CD4-positive, alpha-beta memory T cell (primary cell): ENCODE measurements at places on chromosomes 13 and 19.

DNA sequence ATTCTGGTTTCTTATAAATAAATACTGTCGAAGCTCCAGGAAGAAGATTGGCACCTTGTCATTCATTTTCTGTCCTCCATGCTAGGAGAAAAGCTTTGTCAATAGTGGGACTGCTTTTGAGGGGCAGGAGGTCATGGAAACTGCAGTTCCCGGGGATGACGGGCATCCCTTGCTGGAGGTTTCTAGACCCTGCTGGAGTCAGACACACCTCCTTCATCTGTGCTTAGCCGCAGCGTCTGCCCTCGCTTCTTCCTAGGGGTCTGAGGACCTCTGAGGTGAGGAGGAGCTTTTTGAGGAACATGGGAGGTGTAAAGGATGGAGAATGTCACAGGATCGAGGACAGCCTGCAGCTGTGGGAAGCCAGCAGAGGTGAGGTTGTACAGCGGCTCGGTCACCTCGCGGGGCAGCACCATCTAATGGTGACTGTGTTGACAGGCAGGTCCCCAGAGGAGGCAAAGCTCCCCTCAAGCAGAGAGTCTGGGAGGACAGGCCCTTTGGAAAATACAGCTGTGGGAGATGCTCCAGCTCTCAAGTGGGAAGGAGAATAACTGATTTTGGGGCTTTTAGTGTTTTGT lies 172.7 kb upstream of the RNF113B start:
- DNase-seq, result no peak

DNA sequence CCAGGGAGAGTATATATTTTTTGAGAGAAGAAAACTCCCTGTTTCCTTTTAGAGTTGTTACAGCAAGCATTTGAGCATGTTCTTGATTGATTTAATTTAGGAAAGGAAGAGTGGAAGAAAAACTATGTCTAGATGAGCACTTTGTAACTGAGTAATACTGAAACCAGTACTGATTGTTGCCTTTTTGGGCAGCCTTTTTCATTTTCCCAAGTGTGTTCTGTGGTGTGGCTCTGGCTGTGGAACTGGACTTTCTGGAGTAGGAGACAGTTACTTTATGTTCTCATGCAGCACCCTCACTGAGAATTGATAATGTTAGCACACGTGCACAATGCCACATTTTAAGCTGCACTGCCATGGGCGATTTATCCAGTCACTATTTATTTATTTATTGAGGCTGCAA lies 211.5 kb downstream of the LMO7 start:
- no peak for DNase-seq

GRCh38 chr13:60397704-60398378 lies 821 bp downstream of the TDRD3 start:
- DNase-seq, result peak; percentile 65

DNA sequence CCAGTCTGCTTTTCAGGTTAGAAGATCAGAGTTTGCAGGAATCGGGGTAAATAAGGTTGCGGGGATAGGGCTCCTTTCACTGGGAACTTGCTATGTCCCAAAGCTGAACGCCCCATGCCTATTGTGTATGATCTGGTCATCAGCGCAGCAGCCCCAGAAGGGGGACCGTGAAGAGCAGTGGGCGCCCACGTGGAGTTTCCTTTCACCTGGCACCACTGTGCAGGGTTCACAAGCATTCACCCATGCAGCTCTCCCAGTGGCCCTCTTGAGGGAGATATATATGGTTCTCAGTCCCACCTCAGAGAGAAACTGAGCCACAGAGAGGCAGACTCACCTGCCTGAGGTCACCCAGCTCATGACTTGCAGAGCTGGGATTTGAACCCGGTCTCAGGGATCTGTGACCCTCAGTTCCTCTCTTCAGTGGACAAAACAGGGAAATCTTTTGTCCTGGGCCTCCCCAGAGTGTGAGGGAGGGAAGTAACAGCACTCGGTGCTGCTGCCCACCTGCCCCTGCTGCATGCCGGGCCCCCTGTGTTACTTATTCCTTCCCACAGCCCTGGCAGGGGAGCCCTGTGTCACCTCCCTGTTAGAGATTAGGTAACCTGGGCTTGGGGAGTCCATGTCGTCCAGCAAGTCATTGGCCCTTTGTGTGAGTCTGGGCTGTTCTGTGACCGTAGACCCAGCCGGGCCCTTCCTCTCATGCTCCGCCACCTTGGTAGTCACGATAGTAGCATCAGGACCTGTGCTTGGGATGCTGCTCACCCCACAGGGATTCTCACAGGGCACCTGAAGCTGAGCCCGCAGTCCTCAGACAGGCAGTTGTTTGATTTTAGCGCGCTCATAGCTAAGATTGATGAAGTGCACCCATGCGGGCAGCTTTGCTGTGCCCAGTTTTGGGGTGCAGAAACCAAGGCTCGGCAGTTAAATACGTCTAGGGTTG lies 27.9 kb downstream of the PPP5C start:
- DNase-seq, result no peak

DNA sequence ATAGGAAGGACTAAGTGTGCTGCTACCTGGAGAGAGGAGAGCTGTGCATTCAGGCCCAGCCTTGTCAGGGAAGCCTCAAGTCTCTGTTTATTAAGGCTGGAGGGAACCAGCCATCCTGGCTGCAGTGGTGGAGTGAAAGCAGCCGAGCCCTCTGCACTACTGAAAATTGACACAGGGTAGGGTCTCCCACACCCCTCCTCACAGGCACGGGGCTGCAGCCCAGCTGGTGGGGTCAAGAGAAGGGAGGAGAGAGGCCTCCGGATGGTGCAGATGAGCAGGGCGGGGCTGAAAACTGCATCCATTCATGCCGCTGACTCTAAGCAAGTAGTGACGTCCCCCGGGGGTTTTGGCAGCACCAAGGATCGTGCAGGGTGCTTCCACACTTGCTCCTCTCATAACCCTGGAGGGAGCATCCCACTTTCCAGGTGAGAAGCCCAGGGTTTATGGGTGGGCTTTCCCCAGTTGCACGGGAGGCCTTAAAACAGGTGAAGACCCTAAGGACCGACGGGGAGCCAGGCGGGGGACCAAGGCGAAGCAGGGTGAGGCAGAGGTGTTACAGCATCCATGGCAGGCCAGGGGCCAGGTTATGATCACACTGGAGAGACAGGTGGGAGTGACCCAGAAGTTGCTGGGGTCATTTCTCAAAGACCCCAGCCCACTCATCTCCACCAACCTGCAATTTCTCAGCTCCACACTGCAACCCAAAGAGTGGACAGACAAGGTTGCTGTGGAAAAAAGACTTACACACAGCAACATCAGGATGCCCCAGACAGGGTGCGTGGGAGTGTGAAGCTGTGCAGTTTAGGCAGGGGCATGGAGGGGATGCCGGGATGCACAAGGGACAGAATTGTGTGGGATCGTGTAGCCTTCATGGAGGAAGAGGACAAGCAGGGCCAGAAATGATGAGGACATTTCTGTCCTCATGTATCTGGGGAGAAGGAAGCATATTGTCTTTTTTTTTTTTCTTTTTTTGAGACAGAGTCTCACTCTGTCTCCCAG lies 36.8 kb downstream of the VSTM2B start:
- no peak for DNase-seq

DNA sequence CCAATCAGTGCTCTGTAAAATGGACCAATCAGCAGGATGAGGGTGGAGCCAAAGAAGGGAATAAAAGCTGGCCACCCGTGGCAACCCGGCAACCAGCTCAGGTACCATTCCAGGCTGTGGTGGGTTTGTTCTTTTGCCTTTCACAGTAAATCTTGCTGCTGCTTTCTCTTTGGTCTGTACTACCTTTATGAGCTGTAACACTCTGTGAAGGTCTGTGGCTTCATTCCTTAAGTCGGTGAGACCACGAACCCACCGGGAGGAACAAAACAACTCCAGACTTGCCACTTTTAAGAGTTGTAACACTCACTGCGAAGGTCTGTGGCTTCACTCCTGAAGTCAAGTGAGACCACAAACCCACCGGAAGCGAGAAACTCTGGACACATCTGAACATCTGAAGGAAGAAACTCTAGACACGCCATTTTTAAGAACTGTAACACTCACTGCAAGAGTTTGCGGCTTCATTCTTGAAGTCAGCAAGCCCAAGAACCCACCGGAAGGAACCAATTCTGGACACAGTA lies 16.5 kb upstream of the SPACA6 start:
- peak; percentile 15 for DNase-seq

GRCh38 chr13:40401911-40402776 lies 264.3 kb downstream of the FOXO1 start:
- no peak for DNase-seq

- DNase-seq, result no peak
Measured at GRCh38 chr13:71513411-71514033, 353.5 kb downstream of the DACH1 start.

DNA sequence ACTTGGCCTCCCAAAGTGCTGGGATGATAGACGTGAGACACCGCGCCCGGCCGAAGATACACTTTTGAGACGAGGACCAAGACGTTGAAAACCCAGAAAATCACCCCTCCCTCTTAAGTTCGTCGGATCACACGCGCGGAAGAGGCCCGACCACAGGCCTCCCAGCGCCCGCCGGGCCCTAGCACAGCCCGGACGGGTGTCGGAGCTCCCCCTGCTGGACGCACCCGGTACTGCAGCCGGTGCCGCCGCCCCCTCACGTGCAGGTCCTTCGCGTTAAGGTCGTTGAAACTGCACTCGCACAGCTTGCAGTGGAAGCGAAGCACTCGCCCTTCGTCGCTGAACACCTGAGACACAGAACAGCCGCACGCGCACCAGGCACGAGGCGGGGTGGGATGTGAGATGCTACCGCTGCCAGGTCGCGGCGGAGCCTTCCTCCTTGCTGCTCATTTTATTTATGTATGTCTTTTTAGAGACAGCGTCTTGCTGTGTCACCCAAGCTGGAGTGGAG lies 35.7 kb upstream of the MATK start:
- peak; percentile 83 for DNase-seq

- no peak for DNase-seq
Measured at GRCh38 chr13:38685974-38686576, 802 bp upstream of the FREM2 start.

GRCh38 chr19:16804176-16804575 lies 25.0 kb upstream of the SIN3B start:
- DNase-seq, result no peak

DNA sequence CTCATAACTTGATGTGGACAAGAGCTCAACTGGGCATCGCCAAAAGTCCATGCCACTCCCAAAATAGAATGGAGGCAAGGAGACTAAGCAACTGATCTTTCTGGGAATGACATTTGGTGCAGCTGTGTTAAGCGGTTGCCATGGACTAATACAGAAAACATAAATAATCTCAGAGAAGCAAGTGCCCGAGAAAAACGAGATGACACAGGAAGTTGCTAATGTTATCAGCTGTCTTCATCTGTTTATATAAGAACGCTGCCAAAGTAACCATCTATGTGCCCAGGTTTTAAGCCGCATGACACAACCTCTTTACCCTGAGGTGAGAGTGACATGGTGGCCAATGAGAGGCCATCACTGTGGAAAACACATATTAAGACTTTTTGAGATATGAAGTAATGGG lies 54.9 kb upstream of the SACS start:
- no peak for DNase-seq

DNA sequence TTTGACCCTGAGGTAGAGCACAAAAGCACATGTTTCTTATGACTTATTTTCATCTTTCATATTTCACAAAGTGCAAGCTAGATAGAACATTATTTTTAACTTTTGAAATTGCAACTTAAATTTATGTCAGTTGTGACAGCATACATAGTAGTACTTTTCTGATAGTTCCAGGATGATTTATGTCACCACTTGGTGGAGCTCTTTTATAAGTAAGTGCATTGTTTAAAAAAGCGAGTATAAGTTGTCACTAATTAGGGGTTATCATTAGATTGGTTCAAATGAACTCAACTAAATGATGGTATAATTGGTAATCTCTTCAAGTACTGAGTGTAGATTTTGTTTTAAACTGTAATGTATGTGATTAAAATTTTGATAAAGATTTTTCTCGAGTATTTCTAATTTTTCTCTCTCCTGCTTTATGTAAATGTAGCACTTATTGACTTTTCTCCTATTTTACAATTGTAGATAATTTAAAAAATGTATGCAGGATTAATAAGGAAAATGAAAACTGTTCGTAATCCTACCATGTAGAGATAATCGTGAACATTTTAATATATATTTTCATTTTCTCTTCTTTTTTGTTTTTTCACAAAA lies 31.1 kb downstream of the RB1 start:
- peak; percentile 52 for DNase-seq

DNA sequence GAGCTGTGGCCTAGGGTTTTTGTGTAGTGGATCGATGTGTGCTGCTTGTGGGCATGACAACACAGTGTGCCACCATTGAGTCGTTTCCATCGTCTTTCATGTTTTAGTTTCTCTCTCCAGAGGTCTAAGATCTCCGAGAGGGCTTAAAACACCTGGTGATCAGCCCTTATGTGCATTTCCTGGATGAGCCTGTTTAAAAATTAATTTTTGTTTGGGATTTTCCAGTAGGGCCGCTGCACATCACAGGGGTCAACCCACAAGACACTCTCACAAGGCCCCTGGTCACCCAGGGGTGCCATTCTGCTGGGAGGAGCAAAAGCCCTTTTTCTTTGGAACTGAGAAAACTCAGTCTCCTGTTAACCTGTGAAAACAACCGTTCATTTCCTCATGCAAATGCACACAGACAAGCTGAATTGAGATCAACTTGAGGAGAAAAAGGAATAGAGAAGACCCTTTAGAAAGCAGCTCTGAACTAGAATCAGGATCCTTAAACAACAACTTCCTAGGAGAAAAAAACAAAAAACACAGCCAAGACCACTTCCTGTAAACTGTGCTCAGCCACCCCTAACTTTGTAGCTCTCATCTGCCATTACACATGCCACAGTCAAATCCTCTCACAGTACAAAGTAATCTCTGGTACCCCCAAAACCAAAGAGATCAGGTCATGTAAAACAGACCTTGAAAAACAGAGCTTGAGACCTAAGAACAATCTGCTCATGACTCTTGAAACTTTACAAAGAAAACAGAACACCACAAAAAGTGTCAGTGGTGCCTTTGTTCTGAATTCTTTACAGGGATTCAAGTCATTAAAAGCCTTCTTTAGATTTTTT lies 8.3 kb upstream of the MTRF1 start:
- no peak for DNase-seq

GRCh38 chr13:107650081-107650701 lies 565.1 kb downstream of the LIG4 start:
- no peak for DNase-seq

- DNase-seq, result no peak
Measured at GRCh38 chr13:113105032-113105920, at the start of gene F7. Gene F7 (plus strand): TSS chr13:113105791. CDS start chr13:113105842, 51 bp downstream.

- no peak for DNase-seq
Measured at GRCh38 chr13:113364311-113364889, 470 bp upstream of the GRTP1 start.

- DNase-seq, result no peak
Measured at GRCh38 chr19:29121684-29122083, 91.3 kb downstream of the UQCRFS1 start.

GRCh38 chr19:36526581-36526980 lies 1.5 kb downstream of the ZNF260 start:
- DNase-seq, result no peak

GRCh38 chr13:97695684-97696083 lies 257.8 kb upstream of the IPO5 start:
- no peak for DNase-seq
